CD4-positive, alpha-beta T cell treated with Interleukin-17A for 4 hours (primary cell): ENCODE measurements at places on chromosomes 3 and 15.

DNA sequence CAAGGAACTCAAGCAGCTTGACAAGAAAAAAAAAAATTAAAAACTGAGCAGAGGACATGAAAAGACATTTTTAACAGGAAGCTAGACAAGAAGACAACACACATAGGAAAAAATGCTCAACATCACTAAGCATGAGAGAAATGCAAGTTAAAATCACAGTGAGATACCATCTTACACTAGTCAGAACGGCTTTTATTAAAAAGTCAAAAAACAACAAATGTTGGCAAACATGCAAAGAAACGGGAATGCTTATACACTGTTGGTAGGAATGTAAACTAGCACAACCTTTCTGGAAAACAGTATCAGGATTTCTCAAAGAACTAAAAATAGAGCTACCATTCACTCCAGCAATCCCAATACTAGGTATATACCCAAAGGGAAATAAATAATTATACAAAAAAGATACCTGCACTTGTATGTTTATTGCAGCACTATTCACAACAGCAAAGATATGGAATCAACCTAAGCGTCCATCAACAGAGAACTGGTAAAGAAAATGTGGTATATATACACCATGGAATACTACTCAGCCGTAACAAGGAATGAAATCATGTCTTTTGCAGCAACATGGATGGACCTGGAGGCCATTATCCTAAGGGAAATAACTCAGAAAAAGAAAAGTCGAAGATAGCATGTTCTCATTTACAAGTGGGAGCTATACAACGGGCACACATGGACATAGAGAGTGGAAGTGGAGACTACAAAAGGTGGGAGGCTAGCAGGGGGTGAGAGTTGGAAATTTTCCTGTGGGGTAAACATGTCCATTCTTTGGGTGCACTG lies 5.2 kb downstream of the GOLIM4 start:
- DNase-seq = no peak

- no peak for DNase-seq
Measured at GRCh38 chr15:56082263-56082761, 88.9 kb upstream of the NEDD4 start.

GRCh38 chr3:182913889-182914288 lies 66.4 kb downstream of the DCUN1D1 start:
- peak; percentile 11 for DNase-seq

DNA sequence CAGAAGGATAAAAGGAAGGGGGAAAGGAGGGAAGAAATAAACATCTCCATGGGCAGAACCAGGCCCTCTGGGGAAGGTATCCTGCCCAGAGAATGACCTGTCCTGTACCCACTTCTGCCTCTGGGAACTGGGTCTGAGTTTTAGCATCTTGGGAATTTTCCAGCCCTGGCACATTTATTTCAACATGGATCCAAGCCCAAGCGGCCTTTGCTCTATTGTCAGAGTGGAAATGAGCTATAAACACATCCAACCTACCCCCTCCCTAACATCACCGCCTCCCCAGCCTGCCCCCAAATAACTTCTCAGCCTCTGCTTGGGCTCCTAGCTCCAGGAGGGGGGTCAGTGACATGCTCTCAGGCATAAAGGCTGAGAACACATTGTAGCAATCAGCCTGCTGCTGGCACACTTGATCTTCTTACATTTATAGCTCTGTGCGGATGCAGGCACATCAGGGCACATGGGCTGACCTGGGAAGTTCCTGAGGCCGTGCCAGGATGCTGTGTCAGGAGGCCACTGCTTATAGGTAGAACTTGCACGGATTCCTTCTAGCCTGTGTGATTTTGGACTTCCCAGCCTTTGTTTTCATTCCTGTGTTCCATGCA lies 4.6 kb upstream of the OXTR start:
- no peak for DNase-seq

- no peak for DNase-seq
Measured at GRCh38 chr3:147267434-147267833, 138.9 kb downstream of the ZIC4 start.

DNA sequence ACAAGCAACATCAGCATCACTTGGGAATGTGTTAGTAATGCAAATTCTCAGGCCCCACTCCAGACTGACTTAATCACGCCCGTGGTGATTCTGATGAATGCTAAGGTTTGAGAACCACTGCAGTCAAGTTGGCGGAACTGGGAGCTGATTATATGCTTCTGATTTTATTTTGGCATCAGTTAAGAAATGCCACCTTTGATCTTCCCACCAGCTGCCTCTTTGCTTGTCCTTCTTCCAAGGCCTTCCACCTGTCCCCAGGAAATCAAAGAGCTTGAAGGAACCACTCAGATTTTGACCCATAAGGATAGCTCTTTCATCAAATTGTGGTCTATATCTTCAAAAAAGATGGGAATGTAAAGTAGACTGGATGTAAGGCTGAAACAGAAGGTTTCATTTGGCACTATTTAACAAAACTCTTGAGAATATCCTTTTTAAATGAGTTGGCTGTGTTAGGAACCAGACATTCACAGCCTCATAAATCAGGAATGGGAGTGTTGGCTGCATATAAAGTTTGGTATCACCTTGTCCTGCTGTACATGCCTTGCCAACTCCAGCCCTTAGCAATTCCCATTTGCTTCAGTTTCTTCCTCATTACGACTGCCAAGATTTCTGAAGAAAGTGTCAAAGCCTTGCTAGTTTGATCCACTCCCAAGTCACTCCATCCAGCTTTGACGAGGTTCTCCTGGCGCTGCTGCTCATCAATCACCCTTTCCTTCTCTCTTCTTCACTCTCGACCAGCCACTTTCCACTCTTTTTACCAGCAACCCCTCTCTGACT lies 125.8 kb upstream of the NPHP3 start:
- no peak for DNase-seq

DNA sequence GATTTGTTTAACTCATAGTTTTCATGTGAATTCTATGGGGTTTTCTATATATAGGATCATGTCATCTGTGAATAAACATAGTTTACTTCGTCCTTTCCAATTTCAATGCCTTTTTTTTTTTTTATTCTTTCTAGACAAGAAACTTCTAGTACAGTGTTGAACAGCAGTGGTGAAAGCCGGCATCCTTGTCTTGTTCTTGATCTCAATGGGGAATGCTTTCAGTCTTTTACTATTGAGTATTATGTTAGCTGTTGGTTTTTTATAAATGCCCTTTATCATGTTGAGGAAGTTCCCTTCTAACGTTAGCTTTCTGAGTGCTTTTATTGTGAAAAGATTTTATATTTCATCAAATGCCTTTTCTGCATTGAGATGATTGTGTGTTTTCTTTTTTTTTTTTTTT lies 69.0 kb downstream of the SLMAP start:
- DNase-seq = no peak

GRCh38 chr15:29046281-29046810 lies 160.6 kb downstream of the APBA2 start:
- no peak for DNase-seq

DNA sequence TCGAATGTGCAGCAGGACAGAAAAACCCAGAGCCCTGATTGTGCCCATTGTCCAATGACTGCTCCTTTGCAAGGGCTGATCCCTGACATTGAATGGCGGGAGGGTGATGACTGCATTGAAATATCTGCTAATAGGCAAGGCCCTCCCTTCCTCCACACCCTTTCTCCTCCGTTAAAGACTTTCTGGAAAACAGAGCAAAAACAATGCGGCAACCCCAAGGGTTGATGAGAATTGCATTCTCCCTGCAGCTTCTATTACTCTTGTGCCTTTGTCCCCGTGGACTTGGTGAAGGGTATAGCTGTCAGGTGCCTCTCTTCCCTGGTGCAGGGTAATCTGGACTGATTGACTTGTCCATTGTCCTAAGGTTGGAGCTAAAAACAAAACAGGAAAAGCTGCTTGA lies 71.8 kb downstream of the THSD4 start:
- no peak for DNase-seq

- no peak for DNase-seq
Measured at GRCh38 chr3:178100908-178101307, 435.3 kb upstream of the KCNMB2 start.

DNA sequence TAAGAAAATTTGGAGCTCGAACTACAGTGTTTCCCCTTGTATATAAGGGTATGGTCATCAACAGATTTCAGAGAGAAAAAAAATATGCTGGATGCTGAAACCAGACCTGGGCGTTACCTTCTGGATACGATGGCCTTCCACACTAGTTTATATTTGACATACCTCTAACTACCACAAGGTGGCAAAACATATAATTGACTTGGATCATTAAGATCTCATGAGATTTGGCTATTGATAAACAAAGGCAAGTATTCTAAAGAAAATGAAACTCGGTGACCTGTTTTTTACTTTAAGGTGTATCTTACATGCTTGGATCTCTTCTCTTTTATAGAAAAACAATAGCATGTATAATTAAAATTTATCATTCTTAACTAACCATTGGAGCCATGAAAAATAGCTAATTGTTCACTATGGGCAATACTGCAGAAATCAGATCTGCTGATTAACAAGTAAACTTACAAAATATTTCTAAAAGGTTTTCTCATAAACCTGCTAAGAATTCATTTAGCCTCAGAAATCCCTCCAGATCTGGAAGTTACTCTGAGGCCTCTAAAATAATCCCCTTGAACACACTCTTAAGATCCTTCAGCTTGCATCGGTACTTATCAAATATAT lies 300.6 kb upstream of the KCNH8 start:
- DNase-seq = no peak

GRCh38 chr3:188071636-188072035 lies 82.3 kb upstream of the LPP start:
- no peak for DNase-seq

DNA sequence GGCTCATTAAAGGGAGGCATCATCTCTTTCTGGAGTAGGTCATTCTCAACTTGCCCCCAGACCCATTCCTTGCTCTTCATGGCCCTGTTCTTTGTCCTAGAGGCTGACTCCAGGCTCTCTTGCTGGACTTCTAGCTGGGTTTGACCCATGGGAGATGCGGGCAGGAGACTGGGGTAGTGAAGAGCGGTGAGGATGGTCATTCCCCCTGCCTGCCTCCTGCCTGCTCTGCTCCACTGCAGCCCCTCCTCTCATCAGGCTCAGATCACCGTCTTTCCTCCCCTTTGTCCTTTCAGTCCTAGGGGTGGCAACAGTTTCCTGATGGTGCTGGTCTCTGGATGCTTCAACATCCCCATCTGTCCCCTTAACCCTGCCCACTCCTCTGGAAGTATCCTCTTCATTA lies 170.9 kb downstream of the ABHD5 start:
- DNase-seq = no peak

DNA sequence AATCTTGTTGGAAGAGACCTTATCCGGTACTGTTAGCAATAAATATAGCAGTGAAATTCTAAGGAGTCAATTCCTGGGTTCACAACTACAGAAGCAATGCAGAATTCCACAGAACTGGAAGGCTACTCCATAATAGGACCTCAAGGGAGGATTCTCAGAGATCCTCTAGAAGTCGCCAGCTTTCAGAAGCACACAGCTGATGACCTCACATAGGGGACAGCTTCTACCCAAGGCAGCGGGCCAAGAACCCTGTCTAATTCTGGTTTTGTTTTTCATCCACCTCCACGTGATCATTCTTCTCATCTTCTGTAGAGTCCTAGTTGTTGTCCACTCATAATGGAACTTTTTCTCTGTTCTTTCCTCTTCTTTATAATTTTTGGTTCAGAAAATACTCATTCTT lies 99.4 kb downstream of the ERC2 start:
- DNase-seq = no peak

DNA sequence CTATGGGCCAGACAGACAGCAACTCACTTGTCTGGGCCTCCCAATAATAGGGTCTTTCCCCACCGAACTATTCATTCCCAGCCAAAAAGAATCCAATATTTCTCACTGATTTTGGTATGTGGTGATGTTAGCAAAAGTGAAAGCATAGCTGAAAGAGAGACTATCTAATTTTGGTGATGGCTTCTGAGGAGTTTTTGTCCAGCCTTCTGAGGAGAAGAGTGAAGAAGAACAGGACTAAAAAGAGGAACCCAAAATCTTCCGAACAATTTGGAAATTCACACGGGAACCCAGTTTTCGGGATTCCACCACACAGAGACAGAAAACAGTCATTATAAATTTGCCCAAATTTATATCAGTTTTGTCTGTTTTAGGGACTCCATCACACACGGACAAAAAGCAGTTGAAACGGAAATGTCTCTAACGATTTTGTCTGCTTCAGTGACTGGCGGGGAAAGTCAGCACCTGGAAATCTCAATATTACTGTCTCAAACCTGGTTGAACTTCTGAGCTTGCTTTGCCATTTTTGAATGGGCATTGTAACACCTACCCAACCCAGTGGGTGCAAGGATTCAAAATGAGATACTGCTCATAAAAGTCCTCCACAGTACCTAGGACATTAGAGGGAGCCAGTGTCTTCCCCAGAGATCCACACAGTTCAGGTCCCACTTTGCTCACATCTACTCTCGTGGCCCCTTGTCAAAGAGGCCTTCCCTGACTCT lies 9.1 kb downstream of the CD80 start:
- DNase-seq = no peak

GRCh38 chr3:143146486-143147274 lies 27.1 kb downstream of the CHST2 start:
- DNase-seq = no peak

- no peak for DNase-seq
Measured at GRCh38 chr3:134722969-134723368, 72.1 kb upstream of the EPHB1 start.

DNA sequence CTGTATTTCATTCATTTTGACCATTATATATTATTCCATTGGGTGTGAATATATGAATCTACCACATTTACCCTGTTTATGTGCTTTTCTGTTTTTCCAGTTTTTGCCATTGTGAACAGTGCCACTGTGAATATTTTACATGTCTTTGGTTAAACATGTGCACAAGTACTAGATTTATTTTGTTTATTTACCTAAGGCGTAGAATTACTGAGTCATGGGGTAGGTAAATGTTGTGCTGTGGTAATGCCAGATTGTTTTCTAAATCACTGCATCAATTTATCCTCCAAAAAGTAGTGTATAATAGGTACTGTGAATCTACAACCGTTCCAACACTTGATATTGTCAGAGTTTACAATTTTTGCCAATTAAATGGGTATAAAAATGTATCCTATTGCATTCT lies 362.1 kb upstream of the AGTR1 start:
- no peak for DNase-seq

- DNase-seq = no peak
Measured at GRCh38 chr15:91100814-91101607, 954 bp downstream of the SV2B start.

- DNase-seq = no peak
Measured at GRCh38 chr3:45139372-45140140, 6.6 kb downstream of the CDCP1 start.

GRCh38 chr3:7977245-7978086 lies 524.2 kb upstream of the LMCD1 start:
- DNase-seq = no peak
